ENCODE measurements at places on chromosomes 5 and 9.
A peak's percentile ranks its signal among the peaks of the same experiment; 100 is the strongest.

DNA sequence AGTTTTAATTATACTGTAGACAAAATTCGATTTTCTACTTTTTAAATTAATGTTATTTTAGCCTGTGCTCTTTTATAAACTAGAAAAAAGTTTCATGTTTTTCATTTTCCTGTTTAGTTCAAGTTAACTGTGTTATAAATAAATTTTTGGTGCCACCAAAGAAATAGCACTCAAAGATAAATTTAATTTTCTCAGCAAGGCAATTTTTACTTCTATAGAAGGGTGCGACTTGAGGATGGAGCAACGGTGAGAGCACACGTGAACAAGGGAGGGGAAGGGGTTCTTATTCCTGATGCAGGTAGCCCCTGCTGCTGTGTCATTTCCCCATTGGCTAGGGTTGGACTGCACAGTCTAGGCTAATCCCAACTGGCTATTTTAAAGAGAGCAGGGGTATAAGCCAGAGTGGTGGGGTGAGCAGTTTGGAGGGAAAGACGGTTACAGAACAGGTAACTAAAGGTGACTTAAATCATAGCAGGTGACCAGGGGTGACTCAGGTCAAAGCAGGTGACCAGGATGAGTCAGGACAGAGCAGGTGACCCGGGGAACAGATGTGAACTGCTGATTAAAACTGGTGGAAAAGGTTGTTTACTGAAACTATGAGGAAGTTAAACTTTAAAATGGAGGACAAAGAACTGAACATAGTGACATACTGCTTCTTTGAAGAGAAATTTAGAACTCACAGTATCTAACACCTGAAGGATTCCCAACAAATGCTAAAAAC lies 104.6 kb upstream of the GPBP1 start:
- DNase-seq, result no peak

DNA sequence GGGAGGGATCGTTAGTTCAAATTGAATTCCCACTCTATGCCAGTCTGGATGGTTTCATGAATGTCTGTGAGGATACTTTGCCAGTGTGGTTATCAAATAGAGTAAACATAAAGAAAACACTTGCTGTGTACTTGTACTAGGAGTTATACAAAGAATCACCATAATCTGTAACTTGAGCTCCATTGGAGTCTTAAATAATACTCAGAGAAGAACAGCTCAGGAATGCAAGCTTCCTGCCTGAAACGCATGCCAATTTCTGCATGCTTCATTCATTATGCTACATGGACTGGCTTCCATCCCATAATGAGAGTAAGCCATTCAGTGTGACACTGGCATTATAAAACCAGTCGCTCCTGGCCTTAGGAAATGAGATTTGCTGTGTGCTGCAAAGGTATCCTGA lies 351.4 kb downstream of the SEMA5A start:
- no peak for DNase-seq

DNA sequence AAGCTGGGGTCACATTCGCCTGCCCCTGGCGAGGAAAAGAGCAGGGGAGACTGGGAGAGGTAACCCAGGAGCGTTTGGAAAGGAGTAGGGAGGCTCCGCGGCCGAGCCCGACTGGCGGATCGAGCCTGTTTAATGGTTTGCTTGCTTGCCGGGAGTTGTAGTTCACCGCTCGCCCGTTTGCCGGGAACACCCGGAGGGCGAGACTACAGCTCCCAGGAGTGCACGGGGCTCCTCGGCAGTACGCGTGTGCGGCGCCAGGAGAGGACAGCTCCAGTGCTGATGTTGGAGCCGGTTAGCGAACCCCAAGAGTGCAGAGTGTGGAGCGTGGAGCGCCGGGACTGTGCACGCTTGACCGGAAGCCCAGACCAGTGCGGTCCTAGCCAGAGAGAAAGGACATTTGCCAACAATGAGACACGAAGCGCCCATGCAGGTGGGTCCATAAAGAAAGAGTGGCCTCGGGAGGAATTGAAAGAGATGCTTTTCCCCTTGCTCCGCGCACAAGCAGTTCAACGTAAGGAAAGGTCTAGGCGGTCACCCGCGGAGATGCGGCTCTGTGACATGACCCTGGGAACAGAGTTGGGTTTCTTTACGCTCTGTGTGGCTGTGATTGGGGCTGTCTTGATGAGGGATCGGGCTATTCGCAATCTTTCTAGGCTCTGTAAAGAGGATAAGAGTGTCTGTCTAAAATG lies at the start of gene RAB3C:
TSS of gene RAB3C (plus strand) at position 273 of the 689 bp plus-strand sequence. CDS start at position 407, 134 bp downstream.
- DNase-seq, result peak; percentile 75

DNA sequence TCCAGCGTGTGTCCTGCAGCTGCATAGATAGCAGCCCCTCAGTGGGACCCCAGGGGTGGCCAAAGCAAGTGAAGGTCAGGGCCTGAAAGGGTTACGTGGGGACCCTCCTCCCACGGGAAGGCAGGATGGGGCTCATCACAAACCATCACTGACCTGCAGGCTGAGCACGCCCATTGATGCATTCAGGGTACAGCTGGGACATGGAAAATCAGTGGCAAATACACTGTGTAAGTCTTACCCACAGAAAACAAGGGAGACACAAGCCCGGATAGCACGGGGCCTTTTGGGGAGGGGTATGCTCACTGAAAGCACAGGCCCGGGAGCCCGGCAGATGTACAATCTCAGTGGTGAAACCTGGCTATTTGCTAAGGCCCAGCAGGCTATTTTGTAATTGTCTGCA lies 49.1 kb downstream of the SEMA4D start:
- no peak for DNase-seq

- no peak for DNase-seq
Measured at GRCh38 chr9:75142202-75142601, 53.9 kb downstream of the OSTF1 start.

DNA sequence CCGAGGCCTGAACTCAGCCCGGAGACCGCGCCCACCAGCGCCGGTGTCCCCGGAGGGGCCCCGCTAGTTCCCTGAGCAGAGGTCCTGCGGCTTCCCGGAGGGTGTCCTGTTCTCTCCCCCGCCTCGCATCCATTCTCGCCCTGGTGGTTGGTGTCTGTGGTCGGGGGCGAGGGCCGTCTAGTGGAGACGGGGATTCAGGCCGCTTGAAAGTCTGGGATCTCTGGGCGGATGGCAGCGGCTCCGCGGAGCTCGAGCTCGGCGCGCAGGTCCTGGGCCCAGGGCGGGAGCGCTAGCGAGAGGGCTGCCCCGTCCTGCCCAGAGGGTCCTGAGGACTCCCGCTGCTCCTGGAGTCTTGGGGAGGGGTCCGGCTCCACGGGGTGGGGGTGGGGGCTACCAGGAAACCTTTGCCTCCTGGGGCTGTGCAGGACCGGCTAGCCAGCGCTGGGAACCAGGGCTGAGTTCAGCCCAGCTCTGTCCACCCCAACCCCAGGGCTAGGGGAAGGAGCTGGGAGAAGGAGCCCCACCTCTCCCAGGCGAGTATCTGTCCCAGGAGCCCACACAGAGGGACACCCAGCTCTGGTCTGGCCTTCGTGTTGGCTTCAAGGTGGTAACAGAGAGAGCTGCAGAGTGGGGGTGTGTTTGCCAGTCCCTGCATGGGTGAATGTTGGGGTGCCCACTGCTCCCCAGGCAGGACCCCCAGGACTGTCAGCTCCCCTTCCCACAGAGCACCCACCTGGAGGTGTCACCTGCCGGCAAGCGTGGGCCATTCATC lies 4.0 kb downstream of the TOR4A start:
- no peak for DNase-seq

DNA sequence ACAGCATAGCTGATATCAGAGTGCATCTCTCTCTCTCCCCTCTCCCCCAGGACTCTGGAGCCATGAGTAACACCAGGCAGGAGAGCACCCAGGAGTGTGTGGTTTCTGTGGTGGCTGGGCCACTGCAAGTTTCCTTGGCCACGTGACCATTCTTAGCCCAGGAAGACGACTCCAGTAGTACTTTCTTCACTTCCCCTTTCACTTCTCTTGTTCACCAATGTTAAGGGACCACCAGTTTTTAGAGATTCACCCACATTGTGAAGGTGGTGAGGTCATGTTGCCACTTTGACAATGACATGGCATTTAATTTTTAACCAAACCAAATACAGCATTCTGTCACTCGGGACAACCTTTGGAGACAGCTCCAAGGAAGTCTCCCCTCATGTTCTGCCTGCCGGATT lies 17.9 kb upstream of the DAPK1 start:
- DNase-seq, result no peak

All from frontal cortex (tissue), 4 donors.